ENCODE measurements at places on chromosomes 4 and X.

DNA sequence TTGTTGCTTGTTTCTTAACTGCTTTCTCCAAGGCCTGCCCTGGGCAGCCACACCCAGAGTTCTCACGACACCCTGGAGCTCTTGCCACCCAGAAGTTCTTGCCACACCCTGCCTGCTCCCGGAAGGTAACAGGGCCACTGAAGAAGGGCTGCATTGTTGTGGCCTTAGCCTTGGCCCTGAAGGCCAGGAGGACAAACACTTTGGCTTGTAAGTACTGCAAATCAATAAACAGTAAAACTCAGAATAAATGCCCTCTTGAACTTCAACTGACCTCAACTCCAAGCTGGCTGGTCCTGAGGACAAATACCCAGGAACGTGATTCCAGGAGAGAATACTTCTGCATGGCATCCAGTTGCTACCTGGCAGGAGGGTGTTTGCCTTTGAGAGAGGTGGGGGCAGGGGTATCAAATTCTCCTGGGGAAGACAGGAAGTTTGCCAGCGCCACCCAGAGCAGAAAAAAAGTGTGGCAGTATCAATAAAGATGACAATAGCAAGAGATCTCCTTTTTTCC, 54.1 kb downstream of the TLR10 start:
- DNase-seq, result no peak

DNA sequence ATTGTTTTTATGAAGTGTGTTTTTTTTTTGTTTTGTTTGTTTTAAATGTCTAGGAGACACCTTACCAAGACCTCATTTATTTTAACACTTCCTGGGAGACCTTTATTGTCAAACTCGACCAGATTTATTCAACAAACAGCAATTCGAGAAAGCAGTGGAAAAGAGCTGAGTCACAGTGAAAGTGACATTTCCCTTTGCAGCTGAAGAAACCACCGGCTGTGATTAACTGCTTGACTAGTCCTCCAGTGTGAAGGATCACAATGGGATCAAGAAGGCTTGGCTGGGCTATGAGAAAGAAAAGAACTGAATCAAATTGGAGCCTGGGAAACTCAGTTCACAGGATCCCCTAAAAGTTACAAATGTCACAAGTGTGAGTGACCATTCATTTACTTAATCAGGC, 11.9 kb upstream of the ADH7 start:
- DNase-seq, result no peak

DNA sequence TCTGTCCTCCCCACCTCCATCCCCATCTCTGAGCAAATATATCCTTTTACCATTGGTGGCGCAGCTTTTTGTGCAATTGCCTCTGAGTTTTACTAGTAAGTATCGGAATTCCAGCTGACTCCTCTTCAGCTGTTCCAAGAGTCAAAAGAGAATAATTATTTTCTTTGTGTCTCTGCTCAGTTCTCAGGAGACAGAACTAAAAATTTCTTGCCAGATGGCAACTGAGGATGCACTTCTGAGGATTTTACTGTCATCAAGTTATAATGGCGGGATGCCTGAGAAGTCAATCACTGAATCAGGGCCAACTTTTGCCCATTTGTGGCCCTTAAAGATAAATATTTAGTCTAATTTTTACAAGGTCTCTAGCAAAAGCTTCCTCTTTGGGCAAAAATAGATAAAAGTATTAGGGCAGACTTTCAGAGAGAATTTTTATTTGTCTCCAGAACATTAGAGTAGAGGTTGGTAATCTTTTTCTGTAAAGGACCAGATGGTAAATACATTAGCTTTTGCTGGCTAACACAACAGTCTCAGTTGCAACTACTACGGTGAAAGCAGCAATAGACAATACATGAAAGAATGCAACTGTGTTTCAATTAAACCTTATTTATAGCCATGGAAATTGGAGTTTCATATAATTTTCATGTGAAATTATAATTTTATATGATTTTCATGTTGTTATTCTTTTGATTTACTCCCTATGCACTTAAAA, 15.6 kb upstream of the ADGRA3 start:
- DNase-seq, result no peak

GRCh38 chr4:185573651-185574199, 38.4 kb upstream of the PDLIM3 start:
- DNase-seq, result no peak

GRCh38 chr4:183078634-183079033, 20.4 kb upstream of the WWC2 start:
- DNase-seq, result no peak

DNA sequence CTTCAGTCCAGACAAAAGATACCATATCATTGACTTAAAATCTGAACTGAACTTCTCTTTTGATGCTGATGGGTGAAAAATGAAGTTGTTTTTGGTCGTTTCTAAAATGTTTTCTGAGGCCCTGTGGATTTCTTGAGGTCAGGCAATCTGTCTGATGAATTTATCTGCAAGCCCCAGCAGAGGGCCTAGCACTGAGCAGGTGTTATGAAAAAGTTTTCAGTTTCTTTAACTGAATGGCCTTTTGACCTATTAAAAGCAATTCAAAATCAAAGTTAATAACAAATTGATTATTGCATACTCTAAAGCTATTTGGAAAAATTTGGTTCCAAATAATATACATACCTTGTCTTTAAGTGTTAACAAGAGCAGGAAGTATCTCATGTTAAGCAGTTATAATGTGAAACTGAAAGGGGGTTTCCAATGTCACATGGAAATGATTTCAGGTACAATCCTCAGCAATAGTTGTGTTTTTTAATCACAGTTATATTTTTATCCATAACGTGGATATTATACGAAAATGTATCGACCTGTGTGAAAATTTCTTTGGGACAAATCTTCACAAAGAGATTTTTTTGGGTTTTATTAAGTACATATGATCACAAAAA, 285.0 kb downstream of the SPANXN1 start:
- no peak for DNase-seq

DNA sequence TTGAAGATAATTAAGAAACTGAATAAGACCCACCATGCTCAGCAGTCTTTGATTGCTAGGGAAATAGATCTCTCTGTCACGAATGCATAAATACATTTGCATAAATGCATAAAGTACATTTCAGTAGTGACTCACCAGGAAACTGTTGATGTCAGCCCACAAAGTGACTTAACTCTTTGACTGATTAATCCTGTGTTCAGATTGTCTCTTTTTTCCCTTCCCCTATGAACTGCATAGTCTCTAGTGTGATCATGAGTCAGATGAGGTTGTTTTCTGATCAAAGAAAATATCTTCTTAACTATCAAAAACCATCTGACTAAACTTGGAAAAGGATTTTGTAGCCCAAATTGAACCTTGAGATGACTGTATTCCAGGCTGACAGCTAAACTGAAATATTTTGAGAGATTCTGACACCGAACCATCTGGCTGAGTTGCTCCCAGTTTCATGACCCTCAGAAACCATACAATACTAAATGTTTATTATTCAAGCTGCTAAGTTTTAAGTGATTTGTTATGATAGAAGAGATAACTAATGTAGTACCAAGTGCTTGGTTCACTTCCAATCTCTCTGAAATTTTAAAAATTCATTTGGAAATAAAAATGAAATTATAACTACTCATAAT, 1381.5 kb upstream of the AGA start:
- no peak for DNase-seq

- DNase-seq, result no peak
Measured at GRCh38 chr4:66647926-66648325, 897.4 kb downstream of the CENPC start.

DNA sequence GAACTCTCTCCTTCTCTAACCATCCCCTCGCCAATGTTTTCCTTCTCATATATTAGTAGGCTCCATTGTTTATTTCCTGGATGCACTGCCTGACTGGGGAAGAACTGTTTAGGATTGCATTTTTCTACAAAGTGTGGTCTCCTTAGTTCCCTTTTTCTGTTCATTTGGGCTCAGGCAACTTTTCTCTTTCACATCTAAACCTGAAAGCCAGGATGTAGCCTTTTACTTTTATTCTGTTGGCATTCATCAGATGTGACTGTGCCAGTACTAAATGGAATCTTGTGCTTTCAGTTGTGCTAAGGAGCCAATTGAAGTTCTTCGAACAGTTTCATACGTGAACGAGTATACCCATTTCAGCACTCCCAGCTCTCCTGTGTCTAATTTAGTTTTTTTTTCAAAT, 59.8 kb downstream of the DDIT4L start:
- DNase-seq, result no peak

- no peak for DNase-seq
Measured at GRCh38 chr4:145779319-145779801, 99.4 kb downstream of the C4orf51 start.

DNA sequence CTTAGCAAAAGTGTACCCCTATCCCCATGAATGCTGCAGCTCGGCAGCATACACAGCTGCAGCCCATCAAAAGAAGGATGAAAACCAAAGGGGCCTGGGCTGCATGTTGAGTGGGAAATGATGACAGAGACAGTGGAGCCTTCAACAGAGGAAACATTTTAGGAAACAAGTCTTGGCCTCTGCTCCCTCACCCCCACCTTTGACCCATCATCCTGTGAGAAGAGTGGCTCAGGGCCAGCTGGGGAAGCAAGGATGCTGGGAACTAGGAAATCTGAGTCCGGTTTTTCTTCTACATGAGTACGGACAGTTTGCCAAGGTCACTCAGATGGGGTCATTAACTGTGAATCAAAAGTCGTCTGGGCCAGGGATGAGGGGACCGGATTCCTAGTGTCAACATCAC, 37.2 kb downstream of the IDS start:
- no peak for DNase-seq

DNA sequence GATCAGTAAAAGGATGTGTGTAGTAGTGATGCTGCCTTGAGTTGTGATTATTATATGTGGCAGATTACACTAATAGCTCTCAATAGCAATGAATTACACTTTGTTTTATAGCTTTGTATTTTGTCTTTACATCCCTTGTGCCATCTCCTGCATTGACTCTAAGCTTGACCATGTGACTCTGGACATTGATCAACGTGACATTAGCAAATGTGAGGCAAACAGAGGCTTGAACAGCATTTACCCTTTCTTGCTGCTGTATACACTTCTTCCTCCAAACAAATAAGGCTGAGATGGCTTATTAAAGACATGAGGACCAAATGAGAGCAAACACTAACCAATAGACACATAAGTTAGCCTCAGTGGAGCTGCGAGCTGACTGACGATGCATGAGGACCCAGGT, 63.5 kb downstream of the MAD2L1 start:
- no peak for DNase-seq

- DNase-seq, result no peak
Measured at GRCh38 chr4:102308032-102308799, 37.1 kb downstream of the SLC39A8 start.

DNA sequence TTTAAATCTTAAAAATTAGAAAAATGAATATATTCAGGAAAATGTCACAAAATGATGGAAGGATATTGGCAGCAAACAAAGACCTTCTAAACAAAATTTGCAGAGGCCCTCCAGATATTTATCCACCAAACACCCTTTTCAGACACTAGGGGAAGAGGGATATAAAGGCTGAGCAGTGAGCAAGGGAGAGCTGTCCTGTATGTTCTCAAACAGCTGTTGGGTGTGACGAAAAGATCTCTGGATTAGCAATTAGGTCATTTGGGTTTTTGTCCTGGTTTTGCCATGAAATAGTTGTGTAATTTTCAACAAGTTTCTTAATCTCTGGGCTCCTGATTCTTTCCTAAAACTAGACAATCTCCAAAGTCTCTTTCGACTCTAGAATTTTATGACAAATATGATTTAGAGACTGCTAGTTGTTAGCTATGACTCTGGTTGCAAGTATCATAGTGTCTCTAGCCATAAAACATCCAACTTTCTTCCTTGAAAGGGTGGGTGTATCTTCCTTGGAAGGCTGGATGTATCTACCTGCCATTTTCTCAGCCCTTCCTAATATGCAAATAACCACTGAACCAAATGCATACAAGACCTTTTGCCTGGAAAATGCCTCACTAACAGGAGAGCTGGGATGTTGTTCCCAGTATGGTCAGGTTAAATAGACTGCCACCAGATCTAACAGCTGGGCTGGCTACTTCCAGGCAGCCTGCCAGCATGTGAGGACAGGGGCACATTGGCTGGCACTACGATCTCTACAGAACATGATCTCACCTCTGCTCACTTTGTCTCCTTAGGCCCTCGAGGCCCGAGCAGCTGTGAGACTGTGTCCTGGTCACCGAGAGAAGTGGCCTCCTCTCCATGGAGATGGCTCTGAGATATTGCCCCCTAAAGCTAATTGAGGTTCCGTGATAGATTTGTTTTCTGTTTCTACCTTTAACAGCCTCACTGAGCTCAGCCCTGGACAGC, 225.5 kb upstream of the JADE1 start:
- no peak for DNase-seq

- no peak for DNase-seq
Measured at GRCh38 chr4:55069248-55069647, 56.1 kb downstream of the KDR start.

DNA sequence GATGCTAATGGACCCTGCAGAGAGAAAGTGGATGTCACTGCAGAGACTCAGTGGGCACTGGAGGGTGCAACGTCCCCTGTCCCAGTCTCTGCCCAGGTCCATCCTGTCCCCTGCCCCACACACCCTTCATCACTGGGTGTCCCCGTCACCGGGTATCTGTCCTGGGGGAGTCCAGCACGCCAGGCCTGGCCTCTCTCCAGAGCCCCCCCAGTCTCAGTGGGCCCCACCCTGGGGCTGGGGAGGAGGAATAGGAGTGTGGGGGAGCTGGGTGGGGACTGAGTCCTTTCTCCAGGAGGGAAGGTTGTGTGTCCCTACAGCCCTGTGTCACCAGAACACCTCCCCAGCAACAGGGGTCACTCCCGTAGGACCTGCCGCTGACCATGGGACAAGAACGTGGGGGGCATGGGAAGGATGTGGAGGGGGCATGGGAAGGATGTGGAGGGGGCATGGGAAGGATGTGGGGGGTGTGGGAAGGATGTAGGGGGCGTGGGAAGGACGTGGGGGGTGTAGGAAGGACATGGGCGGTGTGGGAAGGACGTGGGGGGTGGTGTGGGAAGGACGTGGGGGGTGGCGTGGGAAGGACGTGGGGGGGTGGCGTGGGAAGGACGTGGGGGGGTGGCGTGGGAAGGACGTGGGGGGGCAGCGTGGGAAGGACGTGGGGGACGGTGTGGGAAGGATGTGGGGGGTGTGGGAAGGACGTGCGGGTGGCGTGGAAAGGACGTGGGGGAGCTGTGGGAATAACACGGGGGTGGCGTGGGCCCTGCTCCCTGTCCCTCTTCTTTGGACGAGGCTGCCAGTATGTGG, 21.0 kb upstream of the SPON2 start:
- DNase-seq, result no peak

DNA sequence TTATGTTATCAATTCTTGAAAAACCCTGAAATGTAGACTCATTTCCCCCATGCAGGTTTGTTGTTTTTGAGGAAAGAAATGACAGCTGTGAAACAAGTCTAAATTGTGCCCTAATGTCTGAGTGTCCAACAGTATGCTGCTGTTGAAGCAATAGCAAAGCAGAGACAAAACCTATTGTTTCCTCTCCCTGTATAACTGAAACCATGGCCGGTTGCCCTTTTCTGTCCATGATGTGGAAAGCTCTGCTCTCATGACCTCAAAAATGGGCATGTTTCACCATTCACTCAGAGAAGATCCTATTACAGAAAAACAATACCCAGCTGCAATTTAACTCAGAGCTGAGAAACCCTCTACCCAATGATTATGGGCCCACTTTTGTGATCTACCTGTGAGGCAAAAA, 312.6 kb upstream of the FTHL17 start:
- no peak for DNase-seq

- no peak for DNase-seq
Measured at GRCh38 chrX:139293991-139294390, 236.5 kb upstream of the F9 start.

GRCh38 chr4:14596028-14596427, 406.3 kb upstream of the CPEB2 start:
- DNase-seq, result no peak
